ENCODE measurements at places on chromosomes 1 and 21.
A peak's percentile ranks its signal among the peaks of the same experiment; 100 is the strongest.

DNA sequence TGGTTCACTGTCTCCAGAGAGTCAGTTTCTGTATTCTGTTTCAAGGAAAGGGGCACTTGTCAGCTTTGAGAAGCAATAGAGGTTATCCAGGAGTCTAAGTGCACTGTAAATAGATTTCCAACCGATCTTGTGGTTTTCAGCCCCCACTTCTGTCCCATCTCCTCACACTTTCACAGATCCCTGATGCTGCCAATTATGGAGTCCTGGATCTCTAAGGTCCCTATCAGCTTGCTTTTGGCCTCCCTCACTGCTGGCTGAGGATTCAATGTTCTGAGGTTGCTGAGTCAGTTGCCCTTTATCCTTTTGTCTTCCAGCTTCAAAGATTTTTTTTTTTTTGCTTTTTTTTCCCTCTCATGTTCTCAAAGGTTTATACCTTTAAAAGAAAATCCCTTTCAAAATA lies 98.4 kb downstream of the DIRAS3 start:
- no peak for DNase-seq

DNA sequence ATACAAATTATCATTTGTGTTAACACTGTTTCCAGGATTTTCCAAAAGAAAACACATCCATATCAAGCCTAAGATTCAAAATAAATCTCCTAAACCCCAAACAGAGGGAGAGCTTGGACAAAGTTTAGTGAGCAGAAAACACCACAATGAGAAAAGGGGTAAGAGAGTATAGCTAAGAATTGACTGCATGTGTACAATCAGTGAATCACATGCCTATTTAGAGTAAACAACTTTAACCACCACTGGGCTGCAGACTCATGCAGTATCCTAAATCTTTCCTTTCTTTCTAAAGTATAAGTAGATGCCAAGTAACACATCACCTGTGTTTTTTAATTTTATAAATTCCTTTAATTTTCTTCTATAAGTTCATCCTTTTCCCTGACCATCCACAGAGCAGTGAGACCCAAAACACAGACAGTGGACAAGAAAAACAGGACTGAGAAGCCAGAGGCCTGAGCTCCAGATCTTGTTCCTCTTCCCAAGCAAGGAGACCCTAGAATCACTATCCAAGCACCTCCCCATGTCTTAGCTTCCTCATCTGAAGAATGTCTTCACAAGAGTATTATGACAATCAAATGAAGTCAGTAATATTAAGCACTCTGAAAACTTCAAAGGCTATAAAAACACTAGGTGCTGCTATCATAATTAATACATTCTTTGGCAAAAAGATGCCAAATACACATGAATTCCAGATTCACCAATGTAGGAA lies 93.1 kb downstream of the VAV3 start:
- no peak for DNase-seq

- DNase-seq, result no peak
Observed at GRCh38 chr1:64513545-64513944, 43.6 kb downstream of the CACHD1 start.

DNA sequence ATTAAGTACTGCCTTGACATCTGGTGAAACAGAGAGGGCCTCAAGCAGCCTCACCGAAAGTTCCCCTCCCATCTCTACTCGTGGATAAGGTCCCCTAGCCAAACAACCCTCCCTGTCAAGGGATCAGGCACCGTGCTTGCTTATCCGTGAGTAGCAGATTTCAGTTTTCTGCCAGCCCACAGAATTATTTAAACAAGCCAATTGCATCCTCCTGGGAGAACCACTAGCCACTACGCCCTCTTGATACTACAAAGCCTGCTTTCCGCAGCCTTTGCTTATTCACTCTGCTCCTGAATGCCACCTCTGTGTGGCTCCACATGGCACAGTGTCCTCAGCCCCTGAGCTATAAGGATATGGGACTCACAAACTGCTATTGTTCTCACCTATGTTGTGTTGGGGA lies 5.9 kb upstream of the TFF2 start:
- DNase-seq, result no peak

DNA sequence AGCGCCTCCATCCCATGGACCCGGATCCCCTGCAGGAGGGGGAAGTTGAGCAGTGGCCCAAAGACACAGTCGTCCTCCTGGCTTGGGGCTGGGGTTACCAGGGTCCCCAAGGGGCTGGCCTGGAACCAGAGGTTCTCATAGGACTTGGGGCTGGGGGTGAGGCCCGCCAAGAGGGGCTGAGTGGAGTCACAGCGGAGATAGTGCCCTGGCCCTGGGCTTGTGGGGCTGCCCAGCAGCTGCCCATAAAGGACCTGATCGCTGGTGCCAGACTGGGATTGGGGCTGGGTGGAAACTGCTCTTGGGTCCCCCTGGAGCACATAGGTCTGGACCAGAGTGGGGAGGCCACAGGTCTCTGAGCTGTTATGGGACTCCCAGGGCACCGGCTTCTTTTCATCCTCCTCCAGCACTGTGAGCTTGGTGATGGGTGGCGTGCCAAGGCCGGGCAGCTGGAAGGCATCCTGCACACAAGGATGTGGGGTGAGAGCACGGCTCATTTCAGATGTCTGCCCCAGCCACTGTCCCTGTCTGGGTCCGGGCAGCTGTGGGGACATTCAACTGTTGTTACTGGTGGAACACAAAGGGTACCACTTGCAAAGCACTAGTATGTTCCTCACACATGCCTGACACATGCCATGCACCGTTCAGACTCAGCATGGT lies 2.3 kb upstream of the MRPS15 start:
- no peak for DNase-seq

- peak; percentile 65 for DNase-seq
Observed at GRCh38 chr1:103063921-103064320, 44.4 kb downstream of the COL11A1 start.

DNA sequence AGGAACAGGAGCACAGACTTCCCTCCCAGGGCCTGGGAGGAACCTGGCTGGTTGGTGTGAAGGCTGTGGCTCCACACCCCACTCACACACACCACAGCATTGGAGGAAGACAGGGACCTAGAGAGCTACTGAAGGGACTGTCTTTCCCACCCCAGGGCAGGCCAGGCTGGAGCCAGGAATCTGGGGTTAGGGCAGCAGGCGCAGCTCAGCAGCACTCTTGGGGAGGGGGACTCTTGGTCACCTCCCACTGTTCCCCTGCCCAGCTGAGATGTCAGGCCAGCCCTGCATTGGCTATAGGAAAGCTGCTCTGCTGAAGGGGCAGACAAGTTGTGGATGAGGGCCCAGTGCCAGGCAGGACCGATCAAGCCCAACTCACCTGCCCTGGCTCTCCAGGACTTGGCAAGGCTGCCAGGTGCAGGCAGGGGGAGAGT lies 1.6 kb upstream of the PLEKHA6 start:
- no peak for DNase-seq

DNA sequence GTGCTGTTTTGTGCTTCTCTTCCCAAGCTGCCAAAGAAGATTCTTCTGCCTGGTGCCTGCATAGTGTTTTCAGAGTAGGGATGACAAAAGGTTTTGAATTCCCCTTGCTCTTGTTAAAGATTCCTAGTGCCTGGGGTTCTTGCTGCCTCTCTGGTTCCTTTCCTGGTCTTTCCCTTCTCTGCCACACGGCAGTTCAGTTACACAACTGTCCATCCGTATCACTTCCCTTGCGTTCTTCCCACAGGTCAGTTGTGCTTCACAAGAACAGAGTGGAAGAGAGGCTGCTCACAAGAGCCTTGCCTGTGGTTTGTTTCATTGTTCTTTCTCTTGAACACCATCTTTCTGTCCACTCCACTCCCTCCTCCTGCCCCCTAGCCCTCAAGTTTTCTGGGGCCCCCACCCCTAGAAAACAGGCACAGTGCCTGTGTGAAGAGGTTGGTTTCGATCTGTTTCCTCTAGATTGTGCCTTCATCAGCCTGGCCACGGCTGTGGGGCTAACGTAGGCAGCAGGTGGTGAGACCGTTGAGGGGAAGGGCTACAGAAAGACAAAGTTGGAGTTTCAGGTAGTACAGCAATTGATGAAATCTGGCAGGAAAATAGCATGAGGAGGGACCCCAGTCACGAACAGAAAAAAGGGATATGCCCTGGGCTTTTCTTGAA lies 5.8 kb downstream of the VASH2 start:
- DNase-seq, result no peak

GRCh38 chr21:38570596-38570995 lies 72.3 kb upstream of the ERG start:
- DNase-seq, result no peak

DNA sequence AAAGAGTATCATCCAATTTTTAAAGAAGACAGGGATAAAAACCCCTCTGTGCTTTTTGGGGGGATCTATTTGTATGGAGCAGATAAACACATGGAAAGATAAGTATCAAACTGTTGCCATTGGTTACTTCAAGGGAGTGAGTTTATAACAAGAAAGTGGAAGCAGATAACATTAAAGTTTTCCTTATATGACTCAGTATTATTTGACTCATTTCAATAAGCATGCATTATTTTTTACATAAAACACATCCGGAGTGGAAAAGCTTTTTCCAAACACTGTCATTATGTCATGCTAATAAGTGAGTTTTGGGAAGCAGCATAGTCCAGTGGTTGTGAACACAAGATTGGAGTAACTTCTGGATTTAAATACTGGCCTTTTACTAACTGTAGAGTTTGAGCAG lies 452.2 kb downstream of the LTN1 start:
- no peak for DNase-seq

GRCh38 chr1:109902204-109902985 lies 8.3 kb upstream of the CSF1 start:
- no peak for DNase-seq

DNA sequence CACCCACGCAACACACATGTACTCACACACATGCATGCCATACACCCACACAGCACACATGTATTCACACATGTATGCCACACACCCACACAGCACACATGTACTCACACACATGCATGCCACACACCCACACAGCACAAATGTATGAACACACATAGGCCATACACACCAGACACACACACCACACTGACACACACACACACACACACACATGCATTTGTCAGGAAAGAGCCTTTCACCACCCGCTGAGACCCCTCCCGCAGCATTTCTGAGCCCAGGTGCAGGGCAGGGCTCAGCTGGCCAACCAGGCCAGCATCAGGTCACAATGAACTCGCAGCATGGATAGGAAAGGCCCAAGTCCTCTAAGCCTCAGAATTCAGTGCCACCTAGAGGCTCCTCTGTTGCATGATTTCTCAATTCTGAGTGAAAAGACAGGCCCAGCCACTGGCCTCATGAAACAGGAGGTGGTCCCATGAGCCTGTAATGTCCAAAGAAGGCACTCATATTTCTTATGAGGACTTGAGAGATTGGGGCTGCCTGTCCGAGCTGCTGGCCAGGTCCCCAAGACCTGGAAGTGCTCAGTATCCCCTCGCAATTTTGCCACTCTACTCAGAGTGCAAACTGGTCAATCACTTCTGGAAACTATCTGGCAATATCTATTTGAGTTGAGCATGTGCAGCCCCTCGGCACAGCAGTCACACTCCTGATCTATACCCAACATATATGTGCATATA lies 57.3 kb downstream of the PSMG1 start:
- DNase-seq, result peak; percentile 78

DNA sequence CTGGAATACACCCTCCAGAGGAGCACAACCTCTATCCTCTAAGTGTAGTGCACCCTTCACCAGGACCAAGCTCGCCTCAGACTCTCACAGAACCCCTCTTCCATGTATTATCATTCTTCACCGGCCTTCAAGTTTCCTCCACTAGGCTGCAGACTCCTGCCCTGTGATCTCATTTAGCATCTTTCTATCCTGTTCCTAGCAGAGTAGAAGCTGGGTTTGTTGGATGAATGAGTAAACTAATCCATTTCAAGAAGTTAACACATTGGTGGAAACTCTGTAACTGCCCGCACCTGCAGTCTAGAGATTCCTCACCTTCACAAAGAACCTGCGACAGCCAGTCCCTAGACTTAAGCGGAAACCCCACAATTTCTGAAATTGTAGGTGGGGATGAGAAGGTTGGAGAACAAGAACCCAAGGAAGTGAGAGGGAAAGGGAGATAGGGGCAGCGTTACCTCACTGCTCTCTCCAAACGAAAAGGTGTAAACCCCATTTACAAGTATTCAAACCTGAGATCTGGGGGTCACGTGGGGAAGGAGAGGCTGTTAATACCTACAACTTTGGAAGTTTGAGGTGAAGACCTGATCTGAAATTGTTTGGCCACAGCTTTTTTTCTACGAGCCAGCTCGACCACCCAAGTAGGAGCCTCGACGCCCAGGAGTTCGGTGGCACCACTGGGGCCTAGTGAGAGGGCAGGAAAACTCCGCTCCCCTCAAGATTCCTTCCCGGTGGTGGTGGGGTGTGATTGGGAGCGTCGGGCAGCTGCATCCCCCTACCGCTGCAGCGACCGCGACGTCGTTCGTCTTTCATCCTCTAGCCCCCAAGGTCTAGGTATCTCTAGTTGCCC lies 1.2 kb downstream of the PTPN14 start:
- peak; percentile 72 for DNase-seq

GRCh38 chr1:43705982-43706597 lies 1.2 kb upstream of the ST3GAL3 start:
- peak; percentile 18 for DNase-seq

DNA sequence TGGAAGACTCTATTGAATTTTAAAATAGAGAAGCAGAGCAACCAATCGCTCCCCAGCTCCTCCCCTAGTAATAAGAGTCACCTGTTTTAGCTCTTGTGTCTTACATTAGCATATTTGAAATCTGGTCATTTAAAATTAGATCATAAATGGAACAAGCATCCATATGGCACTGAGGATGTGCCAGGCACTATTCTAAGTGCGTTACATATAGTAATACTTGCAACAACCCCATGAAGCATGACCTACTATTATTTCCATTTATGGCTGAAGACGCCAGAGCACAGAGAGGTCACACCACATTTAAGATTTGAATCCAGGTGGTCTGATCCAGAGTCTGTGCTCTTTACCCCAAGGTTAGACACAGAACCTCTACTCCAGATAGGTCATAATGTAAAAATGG lies 82.0 kb upstream of the HIVEP3 start:
- no peak for DNase-seq

- peak; percentile 5 for DNase-seq
Observed at GRCh38 chr1:111323231-111323630, 32.6 kb downstream of the CHIA start.

GRCh38 chr21:42437786-42438185 lies 34.1 kb downstream of the UBASH3A start:
- no peak for DNase-seq

GRCh38 chr1:101798417-101798816 lies 198.3 kb downstream of the OLFM3 start:
- DNase-seq, result no peak

- DNase-seq, result no peak
Observed at GRCh38 chr21:40013001-40013735, 145.9 kb downstream of the PCP4 start.

Measured in MCF 10A (cell line).